ENCODE measurements at places on chromosomes 12 and 14.
A peak's percentile ranks its signal among the peaks of the same experiment; 100 is the strongest.

DNA sequence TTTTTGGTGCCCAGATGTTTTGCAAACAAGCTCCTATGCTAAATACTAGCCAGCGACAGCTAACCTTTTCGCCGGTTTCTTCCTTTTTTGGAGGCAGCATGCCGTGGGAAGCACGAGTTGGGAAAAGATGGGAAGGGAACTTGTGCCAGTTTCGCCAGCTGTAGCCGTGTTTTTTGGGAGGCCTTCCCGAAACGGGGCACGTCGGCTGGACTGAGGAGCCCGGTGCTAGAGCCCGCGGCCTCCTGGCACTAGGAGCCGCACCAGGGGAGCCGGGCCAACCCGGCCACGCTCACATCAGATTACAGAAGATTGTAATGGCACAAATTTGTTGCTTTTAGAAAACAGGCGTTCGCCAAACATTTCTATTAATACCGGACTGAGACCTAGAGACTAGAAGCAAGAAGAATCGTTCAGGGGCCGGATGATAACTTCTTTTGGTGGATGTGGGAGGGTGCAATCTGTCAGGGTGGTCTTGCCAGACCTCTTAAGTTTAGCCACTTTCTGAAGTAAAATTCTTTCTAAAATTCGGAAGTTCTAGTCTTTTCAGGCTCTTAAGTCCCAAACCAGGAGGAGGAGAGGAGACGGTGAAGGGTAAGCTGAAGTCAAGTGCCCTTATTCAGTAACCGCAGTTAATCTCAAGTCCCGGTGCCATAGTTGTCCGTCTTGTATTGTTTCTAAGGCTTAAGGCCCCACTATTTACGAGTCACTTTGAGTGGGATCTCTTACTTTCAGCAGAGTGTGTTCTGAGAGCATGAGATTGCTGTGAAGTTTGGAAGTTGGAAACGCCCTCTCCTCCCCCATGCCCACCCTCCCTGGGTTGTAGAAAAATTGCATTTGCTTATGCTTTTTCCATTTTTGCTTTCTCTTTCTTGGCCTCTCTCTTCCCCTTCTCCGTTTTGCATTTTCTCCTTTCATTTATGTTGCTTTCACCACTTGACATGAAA, 1.3 kb downstream of the RASSF3 start:
- DNase-seq, result peak; percentile 43

- DNase-seq, result no peak
These were observed 26.3 kb downstream of the RTN1 start for GRCh38 chr14:59844186-59844812.

GRCh38 chr14:69580009-69580577, 5.4 kb upstream of the CCDC177 start:
- no peak for DNase-seq

DNA sequence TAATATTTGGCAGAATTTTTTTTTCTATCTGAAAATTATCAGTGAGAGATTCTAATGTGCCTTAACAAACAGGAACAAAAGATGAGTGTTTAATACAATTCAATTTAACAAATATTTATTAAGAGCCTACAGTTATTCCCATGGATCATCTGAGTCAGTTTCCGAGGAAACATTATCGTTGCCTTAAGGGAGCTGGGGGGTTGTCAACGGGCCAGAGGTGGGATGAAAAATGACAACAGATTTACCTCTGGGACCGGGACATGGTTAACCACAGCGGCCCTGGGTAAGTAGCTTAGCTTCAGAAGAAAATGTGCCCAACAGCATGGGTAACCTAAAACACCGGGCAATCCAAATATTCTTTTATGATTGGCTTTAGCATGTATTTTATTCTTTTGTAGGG, 113.6 kb downstream of the DAD1 start:
- no peak for DNase-seq

DNA sequence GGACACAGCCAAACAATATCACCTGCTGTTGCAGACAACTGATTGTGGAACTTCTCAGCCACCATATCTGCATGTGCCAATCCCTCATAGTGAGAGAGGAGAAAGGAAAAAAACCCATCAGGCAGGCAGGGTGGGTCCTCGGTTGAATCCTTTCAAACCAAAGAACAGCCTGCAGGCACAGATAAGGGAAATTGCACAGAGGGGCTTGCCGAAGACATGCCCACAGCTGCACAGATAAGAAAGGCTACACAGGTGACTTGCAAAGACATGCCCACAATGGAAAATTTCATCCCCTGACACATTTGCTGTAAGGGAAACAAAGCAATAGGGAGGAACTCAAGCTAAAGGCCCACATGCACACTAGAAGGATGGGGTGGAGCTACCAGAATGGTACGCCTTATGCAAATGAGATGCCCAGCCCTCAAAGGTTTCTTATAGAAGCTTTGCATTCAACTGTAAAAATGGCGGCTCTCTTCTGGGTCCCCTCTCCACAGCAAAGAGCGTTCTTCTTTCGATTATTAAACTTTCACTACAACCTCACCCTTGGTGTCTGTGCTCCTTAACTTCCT, 170.0 kb upstream of the TMPO start:
- DNase-seq, result no peak

DNA sequence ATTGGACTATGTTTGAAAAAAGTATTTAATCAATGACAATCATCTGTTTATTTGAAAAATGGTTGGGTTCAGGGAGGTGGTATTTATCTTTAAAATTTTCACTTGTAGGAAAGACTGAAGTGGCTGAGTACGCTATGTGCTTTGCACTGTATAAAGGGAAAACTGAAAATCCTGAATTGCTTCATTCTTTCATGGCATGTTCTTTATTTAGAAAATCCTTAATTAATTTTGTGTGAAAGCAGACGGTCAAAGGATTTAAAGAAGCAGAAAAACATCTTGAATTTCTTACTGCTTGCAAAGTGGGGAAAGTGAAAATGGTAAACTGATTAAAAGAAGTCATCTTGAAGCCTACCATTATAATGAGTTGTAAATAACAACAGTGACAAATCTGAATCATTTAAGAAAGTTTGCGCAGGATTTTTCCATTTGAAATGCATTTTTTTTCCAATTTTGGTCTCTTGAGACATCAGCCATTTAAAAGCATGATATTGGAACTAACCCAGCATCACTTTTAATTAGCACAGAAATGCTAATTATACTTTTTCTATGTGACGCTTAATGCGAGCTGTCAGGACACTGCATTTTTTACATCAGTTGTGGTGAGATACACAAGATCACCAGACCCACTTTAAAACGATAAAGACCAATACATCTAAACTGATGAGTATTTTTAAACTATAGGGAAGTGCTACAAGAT, 169.0 kb downstream of the NEDD1 start:
- no peak for DNase-seq

DNA sequence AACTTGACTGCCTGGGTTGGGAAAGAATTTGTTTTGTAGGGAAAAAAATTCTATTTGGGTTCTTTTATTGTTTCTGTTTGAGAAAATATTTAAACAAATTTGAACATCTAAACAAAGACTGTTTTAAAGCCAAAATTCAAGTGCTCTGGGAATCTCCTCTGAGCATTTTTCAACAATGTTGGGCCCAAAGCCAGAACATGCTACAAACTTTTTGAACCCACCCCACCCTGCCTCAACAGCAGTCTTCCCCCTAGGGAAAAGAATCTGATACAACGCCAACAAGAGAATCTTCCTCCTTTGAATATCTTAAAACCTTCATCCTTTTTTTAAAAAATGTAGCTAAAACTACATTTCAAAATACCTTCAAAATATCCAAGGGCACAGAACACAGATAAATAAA, 20.4 kb upstream of the NID2 start:
- no peak for DNase-seq

DNA sequence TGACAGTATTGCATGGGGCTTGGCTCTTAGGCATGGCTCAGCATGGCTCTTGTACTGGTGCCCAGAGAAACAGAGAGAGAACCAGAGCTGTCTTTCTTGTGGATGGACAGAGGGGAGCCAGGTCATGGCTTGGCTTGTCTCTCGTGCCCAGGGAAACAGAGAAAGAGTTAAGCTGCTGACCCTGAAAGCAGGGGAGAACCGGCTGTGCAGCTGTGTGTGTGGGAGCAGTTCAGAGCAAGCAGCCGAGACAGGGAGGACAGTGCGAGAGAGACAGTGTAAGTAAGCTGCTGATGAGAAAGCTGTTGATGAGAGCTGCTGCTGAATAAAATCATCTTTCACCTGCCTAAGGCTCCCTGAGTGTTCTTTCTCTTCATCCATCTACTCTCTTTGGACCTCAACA, 61.3 kb upstream of the DDHD1 start:
- no peak for DNase-seq

GRCh38 chr12:85253853-85254252, 26.2 kb upstream of the ALX1 start:
- DNase-seq, result no peak

Measured in stimulated activated CD4-positive, alpha-beta T cell treated with anti-CD3 and anti-CD28 coated beads, Interleukin-4, amount 100 ng/mL, for 1 hour (primary cell).